ENCODE measurements at places on chromosomes 11 and 22.

- no peak for DNase-seq
Observed at GRCh38 chr11:64524158-64524527, 66.9 kb upstream of the SLC22A12 start.

- DNase-seq: no peak
Observed at GRCh38 chr11:76564364-76564763, 106.2 kb downstream of the LRRC32 start.

DNA sequence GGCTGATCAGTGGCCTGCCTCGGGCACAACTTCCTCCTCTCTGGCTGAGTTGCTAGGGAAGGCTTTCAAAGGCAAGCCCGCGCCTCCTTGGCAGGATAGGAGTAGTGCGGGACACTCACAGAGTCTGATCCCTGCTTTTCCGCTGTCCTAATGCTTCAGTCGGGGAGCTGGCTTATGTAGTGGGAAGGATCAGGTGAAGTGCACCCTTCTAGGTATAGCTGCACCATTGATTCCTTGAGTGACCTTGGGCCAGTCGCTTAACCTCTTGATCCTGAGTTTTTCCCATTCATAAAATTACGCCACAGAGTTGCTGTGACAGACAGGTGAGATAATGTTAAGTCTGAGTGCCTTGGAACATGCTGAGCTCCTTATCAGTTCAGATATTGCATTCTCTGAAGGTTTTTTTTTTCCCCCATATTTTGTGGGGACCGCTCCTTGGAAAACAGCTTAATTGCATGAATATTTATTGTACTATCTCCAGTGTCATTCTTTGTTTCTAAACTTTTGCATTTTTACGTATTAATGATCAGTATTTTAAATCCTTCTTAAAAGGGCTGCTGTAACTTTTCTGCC lies 961 bp downstream of the IPO7 start:
- no peak for DNase-seq

GRCh38 chr11:116420770-116421528 lies 351.8 kb downstream of the BUD13 start:
- no peak for DNase-seq

- no peak for DNase-seq
Observed at GRCh38 chr11:65485920-65486219, 13.0 kb upstream of the MALAT1 start.

DNA sequence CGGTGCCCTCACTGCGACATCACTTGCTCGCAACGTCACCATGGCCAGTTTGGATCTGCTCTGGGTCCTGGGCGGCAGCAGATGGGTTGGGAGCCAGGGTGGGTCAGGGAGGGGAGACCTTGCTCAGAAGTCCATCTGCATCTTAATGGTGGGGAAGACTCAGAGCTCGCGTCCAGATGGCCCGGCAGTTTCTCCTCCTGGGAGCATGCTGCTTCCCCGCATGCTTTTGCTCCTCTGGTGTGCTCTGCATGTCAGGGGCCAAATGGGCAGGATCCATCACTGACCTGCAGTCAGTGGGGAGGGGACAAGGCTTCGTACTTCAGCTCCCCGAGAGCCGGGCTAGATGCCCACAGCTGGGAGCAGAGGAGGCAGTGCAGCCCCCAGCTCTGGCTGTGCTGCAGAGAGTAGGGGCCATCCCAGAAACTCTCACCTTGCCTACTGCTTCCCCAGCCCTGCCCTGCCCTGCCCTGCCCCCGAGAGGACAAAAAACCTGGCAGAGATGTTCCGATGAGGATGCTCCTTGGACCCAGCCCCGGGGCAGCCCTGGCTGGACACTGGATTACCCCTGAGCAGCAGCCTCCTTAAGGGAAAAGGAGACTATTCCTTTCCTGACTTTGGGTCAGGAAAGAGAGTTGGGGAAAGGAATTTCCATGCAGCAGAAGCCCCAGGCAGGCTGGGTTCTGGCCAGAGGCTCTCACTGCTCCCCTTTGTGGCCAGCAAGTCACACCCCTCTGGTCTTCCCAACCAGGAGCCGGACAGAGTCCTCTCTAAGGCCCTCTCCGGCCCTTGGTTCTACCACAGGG lies 149.9 kb downstream of the PKNOX2 start:
- DNase-seq: no peak

GRCh38 chr11:57648801-57649735 lies 644 bp downstream of the YPEL4 start:
- no peak for DNase-seq

GRCh38 chr22:24209016-24209415 lies 27.7 kb downstream of the SUSD2 start:
- DNase-seq: no peak

- peak; percentile 63 for DNase-seq
Observed at GRCh38 chr11:95849087-95849825, 59.0 kb downstream of the CEP57 start.

DNA sequence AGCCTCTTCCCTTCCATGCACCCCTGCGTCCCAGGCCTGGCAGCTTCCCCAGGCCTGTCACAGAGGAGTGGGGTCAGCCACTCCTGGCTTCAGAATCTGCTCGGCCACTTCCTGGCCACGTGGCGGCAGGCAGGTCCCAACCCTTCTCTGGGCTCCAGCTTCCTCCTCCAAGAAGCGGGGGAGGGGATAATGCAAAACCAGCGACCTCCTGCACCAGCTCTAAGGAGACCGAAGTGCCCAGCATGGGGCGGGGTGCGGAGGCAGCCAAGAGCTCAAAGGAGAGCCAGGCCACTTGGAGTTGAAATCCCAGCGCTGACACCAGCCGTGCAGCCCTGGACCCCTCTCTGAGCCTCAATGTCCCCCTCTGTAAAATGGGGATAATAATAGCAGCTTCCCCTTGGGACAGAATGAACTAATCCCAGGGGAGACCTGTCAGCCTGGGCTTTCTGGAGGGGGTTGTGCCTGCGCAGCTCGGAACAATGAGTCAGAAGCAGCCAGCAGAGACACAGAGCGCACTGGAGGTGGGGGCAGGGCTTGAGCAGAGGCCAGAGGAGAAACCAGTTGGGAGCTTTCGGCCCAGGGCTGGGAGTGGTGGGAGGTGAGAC lies 22.8 kb upstream of the PICK1 start:
- DNase-seq: peak; percentile 67

DNA sequence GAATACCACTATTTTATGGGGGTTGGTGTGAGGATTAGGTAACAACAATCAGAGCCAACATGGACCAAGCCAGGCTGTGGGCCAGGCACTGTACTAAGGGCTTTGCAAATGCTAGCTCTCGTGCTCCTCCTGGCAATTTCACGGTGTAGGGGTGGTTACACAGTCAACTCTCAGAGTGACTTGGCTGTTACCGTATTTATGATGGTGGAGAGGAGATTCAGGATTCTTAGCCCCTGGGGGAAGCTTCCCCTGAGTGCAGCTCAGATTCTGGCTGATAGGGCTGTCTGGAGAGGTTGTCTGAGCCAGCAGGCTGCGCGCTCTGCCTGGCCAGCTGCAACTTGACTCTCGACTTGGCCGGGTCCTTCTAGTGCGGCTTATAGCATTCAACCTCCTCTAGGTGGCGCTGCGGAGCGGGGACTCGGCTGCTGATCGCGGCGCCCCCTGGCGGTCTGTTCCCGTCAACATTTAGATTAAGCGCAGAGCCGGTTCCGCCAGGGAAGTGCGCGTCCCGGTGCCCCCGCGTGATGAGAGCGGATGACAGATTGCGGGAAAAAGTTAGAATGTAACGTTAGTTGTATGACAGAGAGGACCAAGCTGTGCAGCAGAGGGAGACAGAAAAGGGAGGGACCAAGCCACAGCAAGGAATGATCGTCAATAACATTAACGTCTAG lies 4.5 kb upstream of the NCF4 start:
- peak; percentile 86 for DNase-seq

DNA sequence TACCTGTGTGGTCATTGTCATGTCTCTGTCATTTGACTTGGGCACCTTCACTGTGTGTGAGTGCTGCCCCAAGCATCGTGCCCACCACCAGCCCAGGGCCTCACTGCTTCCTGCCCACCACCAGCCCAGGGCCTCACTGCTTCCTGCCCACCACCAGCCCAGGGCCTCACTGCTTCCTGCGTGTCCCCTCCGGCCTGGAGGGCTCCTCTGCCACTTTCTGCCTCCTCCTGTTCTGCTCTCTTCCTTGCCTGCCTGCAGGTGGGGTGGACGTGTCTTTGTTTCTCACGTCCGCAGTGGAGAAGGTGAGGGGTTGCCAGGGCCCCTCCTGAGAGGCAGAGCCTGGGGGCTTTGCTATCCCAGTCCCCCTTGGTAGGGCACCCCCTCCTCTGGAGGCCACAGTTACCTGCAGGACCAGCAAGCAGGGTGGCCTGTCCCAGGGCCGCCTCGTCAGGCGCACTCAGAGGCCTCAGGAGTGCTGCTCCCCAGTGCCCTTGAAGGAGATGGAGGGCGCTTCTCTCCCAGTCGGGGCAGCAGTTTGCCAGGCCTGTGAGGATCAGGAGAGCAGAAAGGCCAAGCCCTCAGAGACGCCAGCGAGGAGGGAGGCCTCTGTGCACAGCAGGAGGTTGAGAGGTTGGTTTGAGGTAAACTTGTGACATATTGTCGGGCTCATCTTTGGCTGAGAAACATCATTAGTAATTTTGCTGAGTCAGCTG lies 290.7 kb downstream of the TBC1D22A start:
- no peak for DNase-seq
